Psoas muscle (tissue), 8 donors: ENCODE measurements at places on chromosomes 4 and X.

DNA sequence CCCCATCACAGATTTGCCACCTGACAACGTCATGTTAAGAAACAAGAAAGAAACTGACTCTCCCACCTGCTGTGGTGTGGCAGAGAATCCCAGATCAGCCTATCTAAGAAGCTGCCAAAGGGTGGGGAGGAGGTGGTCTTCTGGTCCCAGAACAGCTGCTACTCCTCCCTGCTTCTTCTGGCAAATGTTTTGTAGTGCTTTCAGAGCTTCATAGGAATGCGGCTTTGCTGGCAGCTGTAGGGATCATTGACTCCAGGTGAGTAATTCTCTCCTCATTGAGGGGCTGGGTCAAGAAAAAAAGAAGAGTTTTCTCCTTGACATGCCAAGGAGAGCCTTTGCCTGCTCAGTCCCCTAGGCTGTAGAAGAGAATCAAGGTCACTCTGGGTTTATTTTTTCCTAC lies 23.3 kb downstream of the NRK start:
- no peak for DNase-seq

GRCh38 chrX:9785944-9786797 lies at the start of gene SHROOM2:
Gene SHROOM2 (plus strand): TSS chrX:9786429. CDS start chrX:9786546, 117 bp downstream.
- no peak for DNase-seq

- no peak for DNase-seq
Observed at GRCh38 chrX:120561634-120562568, 1.1 kb upstream of the CUL4B start.

GRCh38 chr4:114251020-114251419 lies 271.6 kb upstream of the ARSJ start:
- no peak for DNase-seq

DNA sequence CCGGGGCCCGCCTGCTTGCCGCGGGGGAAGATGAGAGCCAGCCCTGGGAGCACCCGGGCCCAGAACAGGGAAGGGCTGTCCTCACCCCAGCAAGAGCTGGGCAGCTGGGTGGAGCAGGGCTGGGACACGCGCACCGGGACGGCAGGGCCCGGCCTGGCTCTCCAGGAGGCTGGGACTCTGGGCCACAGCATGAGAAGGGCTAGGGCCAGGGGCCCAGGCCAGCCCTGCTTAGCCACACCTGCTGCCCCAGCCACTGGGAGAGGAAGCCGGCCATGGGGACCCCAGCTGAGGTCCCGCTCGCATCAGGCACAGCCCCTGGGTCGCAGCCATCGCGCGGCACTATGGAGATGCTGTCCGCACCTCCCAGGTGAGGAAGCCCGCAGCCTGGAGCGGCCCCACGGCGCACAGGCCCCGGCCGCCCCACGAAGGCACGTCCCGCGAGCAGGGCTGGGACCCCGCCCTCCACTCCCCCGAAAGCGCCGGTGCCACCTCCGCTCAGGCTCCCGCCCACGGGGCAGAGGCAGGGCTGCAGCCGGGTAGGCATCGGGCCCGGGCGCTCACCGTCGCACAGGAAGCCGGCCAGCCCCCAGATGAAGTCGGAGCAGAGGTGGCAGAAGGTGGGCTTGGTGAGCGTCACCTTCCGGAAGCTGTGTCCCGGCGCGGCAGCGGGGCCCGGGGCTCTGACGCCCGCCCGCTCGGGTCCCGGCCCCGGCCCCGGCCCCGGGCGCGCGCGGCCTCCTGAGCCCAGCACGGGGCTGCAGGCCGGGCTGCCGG lies 531 bp downstream of the DGKQ start:
- DNase-seq = peak; percentile 55

DNA sequence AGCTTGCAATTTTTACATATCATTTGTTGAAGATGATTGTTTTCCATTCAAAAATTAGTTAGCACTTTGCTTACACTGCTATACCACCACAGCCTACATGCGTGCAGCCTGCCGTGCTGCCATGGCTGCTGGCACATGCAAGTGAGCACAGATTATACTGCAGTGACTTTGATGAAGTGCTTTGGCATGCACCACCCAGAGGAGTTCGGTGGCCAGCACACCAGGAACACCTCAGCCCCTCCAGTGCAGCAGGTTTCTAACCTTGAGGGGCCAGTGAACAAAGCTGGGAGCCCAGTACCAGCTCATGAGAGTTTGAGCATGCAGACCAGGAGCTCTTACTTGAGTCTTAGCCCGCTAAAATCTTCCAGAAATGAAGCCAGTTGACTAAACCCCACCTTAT lies 431.5 kb downstream of the DACH2 start:
- DNase-seq = no peak

DNA sequence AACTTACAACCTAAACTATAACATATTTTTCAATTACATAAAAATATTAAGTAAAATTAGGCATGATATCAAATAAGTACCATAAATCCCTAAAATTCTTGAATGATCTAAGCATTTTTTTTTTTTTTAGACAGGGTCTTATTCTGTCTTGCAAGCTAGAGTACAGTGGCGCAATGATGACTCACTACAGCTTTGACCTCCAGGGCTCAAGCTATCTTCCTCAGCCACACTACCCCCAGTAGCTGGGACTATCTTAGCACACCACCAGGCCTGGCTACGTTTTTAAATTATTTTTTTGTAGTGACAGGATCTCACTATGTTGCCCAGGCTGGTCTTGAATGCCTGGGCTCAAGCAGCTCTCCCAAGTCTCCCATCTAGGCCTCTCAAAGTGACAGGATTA lies 1042.3 kb downstream of the FSTL5 start:
- DNase-seq = no peak

GRCh38 chr4:127250577-127250976 lies 382.2 kb upstream of the INTU start:
- DNase-seq = no peak

DNA sequence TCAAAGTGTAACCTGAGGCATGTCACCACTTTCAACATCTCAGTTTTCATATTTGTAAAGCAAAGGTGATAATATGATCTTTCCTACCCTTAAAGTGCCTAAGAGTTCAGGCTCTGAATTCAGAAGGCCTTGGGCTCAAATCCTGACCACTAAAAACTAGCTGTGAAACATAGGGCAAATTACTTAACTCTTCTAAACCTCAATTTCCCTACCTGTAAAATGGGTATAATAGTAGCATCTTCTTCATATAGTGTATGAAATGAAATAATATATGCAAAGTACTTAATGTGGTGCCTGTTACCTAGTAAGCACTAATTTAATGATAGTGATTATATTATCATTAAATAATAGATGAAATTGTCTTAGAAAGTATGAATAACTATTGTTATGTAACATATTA lies 7.0 kb upstream of the WDR44 start:
- DNase-seq = no peak

DNA sequence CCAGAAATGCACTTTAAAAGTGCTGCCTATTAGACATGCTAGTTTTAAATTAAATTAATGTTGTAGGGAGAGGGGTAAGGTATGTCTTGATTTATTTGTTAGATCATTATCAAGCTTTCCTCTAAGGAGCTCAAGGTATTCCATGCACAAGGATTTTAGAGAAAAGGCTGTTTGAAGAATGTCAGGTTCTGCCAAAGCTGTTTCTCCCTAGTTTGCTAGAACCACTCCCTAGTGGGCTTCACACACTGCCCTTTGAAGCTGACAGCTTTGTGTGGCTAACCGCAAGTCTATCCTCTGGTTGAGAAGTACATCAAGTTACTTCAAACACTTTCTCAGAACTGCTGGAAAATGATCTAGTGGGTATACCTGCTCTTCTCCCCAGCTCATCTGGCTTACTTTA lies 32.3 kb downstream of the RASL11B start:
- no peak for DNase-seq

DNA sequence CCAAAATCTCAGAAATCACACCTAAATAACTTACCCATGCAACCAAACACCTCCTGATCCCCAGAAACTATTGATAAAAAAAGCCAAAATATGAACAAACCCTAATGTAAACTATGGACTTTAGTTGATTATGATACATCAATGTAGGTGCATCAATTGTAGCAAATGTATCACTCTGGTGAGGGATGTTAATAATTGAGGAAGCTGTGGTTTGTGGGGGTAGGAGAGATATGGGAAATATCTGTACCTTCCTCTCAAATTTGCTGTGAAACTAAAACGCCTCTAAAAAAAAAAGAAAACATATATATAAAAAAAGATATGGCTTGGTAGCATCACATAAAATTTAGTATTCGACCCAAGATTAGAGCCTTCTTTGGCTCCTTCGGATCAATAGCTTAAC lies 144.3 kb upstream of the CPEB2 start:
- DNase-seq = no peak

GRCh38 chr4:19164334-19164733 lies 1087.4 kb upstream of the SLIT2 start:
- no peak for DNase-seq

DNA sequence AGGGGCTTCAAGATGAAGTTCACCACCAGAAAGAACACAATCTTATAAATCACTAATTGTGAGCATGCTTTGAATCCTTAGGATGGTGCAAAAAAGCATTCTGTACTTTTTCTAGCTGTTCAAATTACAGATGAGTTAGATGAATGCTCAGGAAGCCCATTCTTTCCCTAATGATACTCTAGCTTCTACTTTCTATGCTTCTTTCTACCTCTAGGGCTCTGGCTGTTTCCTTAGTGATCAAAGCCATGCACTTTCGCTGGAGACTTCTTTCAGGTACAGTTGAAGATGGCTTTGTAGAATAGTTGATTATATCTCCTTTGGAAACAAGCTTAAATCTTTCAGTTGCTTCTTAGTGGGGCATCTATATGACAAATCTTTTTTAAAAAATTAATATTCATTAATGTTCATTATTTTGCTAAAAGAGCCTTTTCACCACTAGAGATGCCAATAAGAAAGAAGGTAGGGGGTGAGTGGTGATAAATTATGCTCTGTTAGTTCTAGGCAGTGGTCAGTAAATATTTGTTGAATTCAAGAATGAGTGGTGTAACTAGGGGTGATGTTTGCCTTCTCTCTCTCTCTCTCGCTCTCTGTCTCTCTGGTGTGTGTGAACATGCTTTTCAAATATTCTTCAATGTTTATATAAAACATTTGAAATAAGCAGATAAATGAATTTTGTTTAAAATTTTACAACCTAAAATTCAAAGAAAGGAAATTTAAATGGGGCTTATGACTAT lies 169.4 kb downstream of the GLUD2 start:
- no peak for DNase-seq

GRCh38 chr4:184464759-184465454 lies 9.4 kb downstream of the IRF2 start:
- DNase-seq = no peak

- no peak for DNase-seq
Observed at GRCh38 chrX:38515291-38515690, 46.1 kb upstream of the TSPAN7 start.

GRCh38 chr4:151163855-151164254 lies 64.4 kb downstream of the RPS3A start:
- DNase-seq = no peak

DNA sequence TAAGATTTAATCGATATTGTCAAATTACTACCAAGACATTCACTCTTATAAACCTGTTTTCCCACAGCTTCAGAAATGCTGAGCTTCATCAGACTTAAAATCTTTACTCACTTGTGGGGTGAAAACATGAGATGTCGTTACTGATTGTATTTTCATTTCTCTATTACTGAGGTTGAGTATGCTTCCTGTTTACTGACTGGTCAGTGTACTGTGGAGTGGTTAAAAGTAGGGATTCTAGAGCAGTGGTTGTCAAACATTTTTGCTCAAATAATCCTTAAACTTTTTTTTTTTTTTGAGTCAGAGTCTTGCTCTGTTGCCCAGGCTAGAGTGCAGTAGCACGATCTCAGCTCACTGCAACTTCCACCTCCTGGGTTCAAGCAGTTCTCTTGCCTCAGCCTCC lies 50.3 kb downstream of the NSUN7 start:
- no peak for DNase-seq

DNA sequence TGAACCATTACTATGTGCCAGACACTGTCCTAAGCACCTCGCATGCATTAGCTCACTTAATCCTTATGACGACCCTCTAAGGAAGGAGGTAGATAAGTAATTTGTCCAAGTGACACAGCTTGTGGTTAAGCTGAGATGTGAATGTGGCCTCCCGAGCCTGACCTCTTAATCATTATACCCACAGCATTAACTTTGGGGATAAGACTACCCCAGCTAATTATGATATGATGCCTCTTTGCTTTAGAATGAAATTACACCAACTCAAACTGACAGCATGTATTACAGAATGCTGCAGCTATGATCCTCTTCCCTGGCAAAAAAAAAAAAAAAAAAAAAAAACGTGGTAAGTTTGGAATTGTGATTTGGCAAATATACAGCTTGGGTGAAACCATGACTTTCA lies 53.5 kb downstream of the APBB2 start:
- no peak for DNase-seq

DNA sequence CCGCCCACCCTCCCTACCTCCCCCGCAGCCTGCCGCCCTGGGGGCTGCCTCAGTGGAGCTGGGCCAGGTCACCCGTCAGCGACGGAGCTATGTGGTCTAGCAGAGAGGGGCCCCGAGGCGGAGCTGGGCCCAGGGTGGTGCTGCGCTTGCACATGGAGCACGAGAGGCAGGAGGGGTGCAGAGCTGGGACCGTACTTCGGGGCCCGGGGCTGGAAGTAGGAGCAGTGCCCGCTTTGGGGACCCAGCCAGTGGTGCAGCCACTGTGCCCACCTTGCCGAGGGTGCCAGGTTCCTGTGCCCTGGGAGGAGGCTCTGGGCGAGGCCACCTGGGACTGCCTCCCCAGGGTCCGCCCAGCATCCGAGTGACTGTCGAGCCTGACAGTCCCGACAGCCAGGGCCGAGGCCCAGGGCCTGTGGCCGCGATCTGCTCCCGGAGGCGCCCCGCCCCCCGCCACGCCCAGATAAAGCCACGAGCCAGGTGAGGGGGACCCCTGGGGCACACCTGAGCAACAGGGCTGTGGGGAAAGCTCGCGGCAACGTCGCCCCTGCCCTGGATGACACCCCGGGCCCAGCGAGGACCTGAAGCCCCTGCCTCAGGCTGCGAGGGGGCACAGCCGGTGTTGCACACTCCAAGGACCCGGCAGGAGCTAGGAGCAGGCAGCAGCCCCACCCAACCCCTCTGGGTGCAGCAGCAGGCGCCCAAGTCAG lies 117.5 kb downstream of the DNAAF6 start:
- DNase-seq = no peak

DNA sequence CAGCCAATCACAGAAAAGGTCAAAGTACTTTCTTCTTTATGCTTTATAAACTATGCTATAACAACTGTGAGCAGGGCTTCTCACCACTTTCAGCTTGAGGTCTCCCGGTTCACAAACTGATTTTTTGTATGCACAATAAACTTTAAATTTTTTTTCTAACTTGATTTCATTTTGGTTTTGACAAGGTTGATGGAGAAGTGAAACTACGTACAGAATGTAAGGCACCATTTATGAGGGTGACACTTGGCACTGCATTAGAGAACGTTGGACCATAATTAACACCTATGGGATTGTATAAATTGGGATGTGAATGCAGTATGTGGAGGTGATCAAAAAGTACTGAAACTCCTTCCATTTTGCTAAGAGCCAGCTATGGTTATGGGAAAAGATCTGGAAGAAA lies 857.9 kb upstream of the HTR2C start:
- DNase-seq = no peak
